ENCODE measurements at places on chromosomes 3 and 15.
A peak's percentile ranks its signal among the peaks of the same experiment; 100 is the strongest.

GRCh38 chr3:122991236-122991985, 36.2 kb downstream of the SEMA5B start:
- DNase-seq: no peak

DNA sequence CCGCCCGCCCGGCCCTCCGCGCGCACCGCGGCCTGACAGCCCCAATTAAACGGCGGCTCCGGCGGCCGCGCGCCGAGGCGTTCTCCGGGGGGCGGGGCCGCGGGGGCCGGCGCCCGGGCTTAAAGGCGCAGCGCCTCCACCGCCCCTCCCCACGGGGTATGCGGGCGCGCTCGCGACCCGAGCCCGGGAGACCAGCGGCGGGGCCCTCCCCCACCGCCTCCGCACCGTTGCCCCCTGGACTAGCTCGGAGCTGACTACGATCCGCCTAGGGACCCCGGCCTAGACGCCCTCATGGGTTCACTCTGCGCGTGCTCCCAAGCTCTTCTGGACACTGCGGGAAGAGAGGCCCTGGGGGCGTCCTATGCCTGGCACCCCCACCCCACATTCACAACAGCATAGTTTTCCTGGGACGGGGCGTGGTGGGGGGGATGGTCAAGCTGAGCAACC, at the start of gene DUSP7:
Gene DUSP7, minus strand, starts transcription at position 51 of the 447 bp plus-strand sequence. CDS start 205 bp downstream, outside the sequence.
- DNase-seq: peak; percentile 79

DNA sequence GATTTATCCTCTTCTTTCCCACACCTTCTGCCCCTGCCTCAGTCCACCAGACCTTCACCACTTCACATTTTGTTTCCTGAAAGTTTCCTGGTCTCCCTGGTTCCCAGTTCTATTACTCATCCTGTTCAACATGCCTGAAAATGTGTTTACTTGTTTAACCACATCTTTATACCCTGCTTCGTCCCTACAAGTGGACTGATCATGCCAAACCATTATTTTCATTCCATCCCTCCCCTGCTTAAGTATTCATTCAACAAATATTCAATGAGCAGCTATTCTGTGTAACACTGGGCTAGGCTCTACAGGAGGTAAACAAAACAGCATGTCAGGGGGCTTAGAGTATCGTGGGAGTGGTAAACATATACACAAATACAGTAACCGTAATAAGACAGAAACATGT, 5.5 kb downstream of the MYO5A start:
- DNase-seq: no peak

GRCh38 chr3:15522016-15522415, 510 bp upstream of the COLQ start:
- DNase-seq: no peak

DNA sequence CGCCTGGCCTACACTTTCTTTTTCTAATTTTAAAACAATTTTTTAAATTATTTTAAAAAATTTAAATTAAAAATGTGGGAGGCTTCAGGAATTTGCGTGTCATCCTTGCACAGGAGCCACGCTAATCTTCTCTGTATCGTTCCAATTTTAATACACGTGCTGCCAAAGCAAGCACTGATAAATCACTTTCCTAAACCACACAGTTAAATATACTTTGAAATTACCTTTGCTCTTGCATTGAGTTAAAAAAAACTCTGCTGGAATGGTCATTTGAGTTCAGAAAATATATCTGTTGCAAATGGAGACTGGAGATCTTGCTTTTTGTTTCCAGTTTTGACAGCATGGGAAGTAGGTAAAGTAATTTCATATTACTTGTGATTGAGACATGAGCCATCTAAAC, 23.6 kb downstream of the GATM start:
- DNase-seq: no peak

DNA sequence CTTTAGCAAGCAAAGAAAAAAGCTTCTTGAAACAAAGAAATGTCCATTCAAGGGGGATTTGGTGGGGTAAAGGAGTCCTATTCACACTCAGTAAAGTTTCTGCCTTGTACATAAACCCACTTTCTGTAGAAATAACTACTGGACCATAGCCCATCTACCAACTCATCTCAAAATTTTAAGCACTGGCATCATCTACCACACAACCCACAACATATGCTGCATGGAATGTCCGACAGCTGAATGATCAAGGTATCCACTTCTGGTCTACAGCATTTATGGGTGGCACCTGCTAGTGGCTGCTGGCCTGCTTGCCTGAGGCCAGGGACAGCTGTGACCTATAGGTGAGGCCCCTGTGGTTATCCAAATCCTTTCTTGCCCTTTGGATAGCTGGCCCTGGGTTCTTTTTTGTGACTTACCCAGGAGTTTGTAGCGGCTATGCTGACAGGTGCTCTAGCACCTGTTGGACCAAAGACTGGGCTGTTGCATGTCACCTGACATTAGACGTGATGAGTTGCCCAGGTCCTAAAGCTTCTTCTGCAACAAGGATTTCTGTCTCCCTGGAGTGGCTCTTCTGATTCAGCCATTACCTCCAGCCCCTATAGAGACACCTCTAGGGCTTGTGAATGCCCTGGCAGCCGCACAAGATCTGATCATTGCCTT, 19.2 kb upstream of the MEF2A start:
- DNase-seq: no peak

Measured in liver (tissue), 10 donors.